D721Med (cell line): ENCODE measurements at places on chromosomes 7 and 10.

DNA sequence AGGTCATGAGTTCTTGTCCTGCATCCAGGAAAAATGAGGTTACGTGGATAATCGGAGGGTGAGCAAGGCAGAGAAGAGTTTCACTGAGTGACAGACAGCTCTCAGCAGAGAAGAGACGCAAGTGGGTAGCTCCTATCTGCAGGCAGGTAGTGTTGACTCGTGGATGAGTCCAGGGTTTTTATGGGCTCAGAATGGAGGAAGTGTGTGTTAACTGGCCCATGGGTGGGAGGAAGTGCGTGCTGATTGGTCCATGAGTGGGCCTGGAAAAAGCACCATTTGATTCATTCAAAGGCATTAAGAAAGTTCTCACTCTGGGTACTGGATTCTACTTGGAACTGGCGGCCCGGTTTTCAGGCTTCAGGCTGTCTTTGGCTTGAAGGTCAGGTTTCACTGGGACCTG lies 4.8 kb upstream of the DMTF1 start:
- DNase-seq, result no peak

- DNase-seq, result no peak
These were observed 7.1 kb upstream of the EMX2 start for GRCh38 chr10:117535298-117536071.

GRCh38 chr7:157480371-157481050 lies 143.7 kb downstream of the DNAJB6 start:
- DNase-seq, result no peak

DNA sequence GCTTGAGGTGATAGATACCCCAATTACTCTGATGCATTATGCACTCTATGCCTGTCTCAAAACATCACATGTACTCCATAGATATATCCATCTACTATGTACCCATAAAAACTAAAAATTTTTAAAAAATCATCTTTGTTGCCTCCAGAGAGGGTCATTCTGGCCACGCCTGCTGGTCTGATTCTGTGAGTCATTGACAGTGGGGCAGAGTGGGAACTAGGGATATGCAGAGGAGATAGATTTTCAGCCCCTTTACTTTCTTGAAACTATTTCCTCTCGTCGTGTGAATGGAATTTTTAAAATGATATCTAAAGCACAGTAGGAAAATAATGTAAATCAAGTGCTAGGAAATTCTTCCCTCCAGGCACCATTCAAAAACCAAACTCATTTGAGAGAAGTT lies 715.0 kb upstream of the NRP1 start:
- no peak for DNase-seq

- no peak for DNase-seq
These were observed 403.5 kb upstream of the RNF32 start for GRCh38 chr7:156236936-156237599.

DNA sequence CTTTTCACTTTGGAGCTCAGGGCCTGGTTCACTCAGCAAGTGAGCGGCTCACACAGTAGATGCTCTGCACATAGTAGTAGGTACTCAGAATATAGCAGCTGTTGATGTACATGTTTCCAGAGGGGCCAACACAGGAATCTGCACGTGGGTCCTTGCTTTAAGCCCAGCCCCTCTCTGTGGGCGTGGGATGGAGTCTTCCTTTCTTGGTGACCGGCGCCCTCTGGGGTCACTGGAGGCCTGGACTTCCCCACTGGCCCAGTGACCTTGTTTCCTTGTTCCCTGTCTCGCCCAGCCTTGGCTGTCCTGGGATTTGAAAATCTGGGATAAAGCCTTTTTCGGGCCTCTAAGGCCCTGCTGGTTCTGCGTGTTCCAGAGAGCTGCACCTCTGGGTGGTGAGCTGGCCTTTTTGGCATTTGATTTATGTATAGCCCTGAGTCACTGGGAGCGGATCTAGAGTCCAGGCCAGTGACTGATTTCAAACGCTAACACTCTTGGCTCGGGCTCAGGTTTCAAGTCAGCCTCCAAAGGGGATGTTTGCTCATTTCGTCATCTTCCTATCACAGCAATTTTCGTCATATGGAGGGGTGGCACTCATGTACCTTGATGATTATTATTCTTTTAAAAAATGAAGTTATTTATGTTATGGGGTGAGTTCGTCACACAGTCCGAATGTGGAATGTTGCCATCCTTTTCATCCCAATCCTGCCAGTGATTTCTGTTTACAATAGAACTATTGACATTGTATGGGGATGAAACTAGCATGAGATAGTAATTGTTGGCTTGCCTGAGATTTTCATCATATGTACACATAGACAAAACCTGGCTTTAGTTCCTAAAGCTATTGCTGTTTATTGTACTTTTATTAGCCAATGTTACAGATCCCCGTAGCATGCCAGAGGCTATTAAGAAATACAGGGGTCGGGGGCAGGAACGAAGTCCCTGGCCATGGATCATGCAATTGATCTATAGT lies 65.5 kb downstream of the CUX1 start:
- no peak for DNase-seq

DNA sequence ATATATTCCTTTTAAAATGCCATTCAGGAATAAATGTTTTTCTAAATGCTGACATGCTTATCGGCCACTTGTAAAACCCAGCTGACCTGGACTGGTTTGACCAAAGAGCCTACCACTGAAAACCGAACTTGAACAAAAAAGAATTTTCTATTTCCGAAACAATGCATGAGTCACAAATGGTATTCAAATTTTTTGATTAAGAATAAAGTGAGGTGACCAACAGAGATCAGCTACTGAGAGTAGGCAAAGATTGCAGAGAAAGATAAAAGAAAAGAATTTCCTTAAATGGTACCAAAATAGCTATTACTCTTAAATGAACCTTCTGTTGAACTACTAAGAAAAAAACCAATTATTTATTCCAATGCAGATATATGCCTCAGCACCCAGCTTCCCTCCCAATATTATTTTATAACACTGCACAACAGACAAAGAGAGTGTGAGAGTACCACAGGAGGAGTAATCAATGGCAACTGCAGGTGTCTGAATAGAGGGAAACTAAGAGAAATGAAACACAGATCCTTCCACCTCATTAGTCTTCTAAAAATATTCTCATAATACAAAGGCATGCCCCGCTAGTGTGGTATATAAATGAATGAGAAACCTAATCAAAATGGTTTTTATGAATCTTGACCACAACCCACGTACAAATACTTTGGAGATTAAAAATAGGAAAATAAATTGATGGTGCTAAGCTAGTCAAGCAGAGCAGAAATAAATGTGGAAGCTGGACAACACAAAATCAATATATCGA lies 20.1 kb downstream of the OSBPL3 start:
- DNase-seq, result no peak

- no peak for DNase-seq
These were observed 138.8 kb downstream of the ADARB2 start for GRCh38 chr10:1598393-1599153.

GRCh38 chr7:75914169-75914654 lies 743 bp upstream of the POR start:
- no peak for DNase-seq

- DNase-seq, result no peak
These were observed 29.1 kb downstream of the DPCD start for GRCh38 chr10:101617102-101617823.

- DNase-seq, result no peak
These were observed 124.9 kb downstream of the DLG5 start for GRCh38 chr10:77801474-77802161.

DNA sequence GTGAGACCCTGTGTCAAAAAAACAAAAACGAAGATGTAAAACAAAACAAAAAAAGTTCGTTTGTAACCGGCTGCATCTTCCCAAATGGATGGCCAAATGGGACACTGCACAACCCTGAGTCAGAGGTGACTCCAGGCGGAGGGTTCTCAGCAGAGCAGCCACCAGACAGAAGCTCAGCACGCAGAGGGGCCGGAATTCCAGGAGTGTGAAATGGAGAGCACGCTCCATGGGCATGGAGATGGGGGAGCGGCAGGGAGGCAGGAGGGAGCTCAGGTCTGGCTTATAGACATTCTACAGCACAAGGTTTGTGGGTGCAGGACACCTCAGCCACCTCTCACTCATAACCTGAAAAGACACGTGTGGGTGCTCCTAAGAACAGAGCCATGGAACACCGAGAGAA lies 227.0 kb downstream of the MAD1L1 start:
- peak; percentile 7 for DNase-seq

DNA sequence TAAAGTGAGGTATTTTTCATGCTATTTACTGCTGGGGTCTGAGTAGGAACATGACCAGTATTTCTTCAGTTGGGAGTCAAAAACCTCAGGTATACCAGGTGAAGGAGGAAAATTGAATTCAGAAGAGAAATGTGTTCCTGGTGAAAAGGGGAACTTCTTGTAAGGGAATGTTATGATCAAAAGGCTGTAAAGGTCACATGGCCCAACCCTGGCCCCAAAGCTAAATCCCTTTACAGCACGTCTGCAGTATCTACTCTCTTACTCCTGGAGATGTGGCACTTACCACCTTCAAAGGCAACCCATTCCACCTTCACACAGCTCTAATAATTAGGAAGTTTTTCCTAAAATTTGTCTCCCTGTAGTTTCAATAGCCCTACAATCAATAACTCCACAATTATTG lies 15.2 kb downstream of the PIK3AP1 start:
- no peak for DNase-seq

GRCh38 chr7:69217516-69218350 lies 380.5 kb upstream of the AUTS2 start:
- no peak for DNase-seq

DNA sequence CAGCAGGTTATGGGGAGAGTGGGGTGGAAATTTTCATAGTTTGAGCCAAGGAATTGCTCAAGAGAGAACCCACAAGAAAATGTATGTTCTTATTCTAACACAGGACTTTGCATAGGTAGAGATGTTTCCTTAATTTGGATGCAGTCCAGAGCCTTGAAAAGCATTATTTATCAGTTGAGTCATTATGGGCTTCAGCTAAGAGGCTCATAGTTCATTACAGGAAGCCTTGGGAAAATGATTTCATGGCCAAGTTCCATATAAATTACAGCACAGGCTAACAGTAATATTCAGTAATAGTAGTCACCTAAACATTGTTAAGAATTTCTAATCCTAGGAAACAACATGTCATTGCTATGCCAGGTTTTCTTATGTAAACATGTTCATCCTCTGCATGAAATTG lies 131.1 kb upstream of the PTPRZ1 start:
- DNase-seq, result no peak

GRCh38 chr7:153382641-153383101 lies 623.1 kb downstream of the ACTR3B start:
- DNase-seq, result no peak

DNA sequence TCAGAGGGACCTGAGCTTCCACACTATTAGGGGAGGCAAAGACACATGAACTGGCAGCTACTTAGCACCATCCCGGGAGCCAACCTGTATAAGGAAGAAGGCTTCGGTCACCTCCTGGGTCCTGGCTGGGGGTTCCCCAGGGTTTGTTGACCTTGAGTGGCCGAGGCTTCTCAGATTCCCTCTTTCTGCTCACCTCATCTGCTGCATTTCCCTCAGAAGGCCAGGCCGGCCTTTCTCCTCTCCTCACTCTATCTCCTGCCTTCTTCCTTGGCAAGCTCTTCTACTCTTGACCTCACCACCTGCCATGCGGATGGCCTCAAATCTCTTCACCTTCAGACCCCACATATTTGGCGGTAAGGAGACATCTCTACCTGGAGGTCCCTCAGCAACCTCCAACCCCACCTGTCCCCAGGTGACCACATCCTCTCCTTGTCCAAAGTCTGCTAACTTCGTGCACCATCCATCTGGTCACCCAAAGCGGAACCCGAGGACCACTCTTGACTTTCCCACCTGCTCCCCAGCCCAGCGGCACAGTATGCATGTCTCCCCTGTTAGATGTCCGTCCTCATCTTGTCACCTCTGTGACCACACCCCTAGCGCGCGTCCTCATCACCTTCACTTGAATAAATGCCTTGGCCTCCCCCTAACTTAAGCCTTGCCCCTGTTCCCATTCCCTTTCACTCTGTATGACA lies 133.8 kb upstream of the UNC5B start:
- DNase-seq, result peak; percentile 19

- peak; percentile 66 for DNase-seq
These were observed 12.4 kb downstream of the PAPOLB start for GRCh38 chr7:4849390-4849789.

DNA sequence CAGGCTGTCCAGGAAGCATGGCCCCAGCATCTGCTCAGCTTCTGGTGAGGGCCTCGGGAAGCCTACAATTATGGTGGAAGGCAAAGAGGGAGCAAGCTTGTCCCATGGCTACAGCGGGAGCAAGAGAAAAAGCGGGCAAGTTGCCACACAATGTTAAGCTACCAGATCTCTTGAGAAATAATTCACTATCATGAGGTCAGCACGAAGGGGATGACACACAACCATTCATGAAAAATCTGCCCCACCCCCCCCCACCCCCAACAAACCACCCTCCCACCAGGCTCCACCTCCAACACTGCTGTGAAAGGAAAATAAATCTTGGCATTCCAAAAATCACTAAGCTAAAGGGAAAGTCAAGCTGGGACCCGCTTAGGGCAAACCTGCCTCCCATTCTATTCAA lies 545.8 kb upstream of the NRP1 start:
- no peak for DNase-seq

GRCh38 chr10:97463363-97464132 lies 17.6 kb downstream of the ZDHHC16 start:
- no peak for DNase-seq

- DNase-seq, result no peak
These were observed 742 bp downstream of the LMBR1 start for GRCh38 chr7:156892081-156892800.

- DNase-seq, result no peak
These were observed 17.2 kb downstream of the INHBA start for GRCh38 chr7:41685684-41686083.

GRCh38 chr7:114916261-114916892 lies 5.5 kb upstream of the MDFIC start:
- no peak for DNase-seq

DNA sequence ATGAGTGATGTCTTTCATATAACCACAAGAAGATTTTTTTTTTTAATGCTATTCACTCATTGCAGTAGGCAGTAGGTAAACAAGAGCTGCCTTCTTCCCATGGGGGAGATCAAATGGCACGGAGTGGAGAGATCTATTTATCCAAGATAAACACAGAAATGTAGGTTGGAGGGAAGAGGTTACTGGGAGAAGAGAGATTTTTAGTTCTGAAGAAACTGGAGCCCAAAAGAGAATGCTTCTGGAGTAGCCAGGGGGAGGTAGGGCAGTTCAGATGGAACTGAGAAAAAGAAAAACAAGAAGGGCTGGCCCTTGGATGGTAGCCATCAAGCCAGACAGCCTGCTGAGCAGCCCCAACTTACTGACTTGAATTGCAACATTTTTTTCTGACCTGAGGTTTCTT lies 270.1 kb upstream of the TPK1 start:
- DNase-seq, result no peak

- DNase-seq, result no peak
These were observed 69.1 kb downstream of the DIP2C start for GRCh38 chr10:620417-620816.

- no peak for DNase-seq
These were observed 9.6 kb downstream of the PDZD8 start for GRCh38 chr10:117365612-117366011.

- DNase-seq, result no peak
These were observed 103.4 kb downstream of the WNT2 start for GRCh38 chr7:117219485-117219884.

- DNase-seq, result no peak
These were observed 136.5 kb downstream of the JCAD start for GRCh38 chr10:29922892-29923291.

GRCh38 chr10:129614341-129614740 lies 147.3 kb downstream of the MGMT start:
- DNase-seq, result no peak

GRCh38 chr10:88456730-88457129 lies 126.4 kb downstream of the RNLS start:
- DNase-seq, result no peak
